ENCODE measurements at places on chromosomes 1 and 21. TPM values are rescaled to one million over a fixed set of nuclear protein-coding genes. Genes with fewer than 3 reads are reported as not detected.

CBR3 gene
- 3.5 TPM for total RNA-seq

GRCh38 chr1:41709873-41710272 lies 208.8 kb downstream of the HIVEP3 start:
- no peaks in the 10 kb centered on the region for H3K4me1 ChIP-seq
- H3K36me3 ChIP-seq: no peaks in the 10 kb centered on the region
- no peaks in the 10 kb centered on the region for H3K27me3 ChIP-seq
- H3K27ac ChIP-seq: no peak overlapping the region

TCHH gene
- 0.05 TPM for total RNA-seq

ASB17 gene
- total RNA-seq: not detected

- no peak overlapping the region for H3K27ac ChIP-seq
- H3K36me3 ChIP-seq: no peaks in the 10 kb centered on the region
- no peaks in the 10 kb centered on the region for H3K27me3 ChIP-seq
- no peak for DNase-seq
These were observed 21.7 kb downstream of the INTS7 start for GRCh38 chr1:212013672-212014071.

DNA sequence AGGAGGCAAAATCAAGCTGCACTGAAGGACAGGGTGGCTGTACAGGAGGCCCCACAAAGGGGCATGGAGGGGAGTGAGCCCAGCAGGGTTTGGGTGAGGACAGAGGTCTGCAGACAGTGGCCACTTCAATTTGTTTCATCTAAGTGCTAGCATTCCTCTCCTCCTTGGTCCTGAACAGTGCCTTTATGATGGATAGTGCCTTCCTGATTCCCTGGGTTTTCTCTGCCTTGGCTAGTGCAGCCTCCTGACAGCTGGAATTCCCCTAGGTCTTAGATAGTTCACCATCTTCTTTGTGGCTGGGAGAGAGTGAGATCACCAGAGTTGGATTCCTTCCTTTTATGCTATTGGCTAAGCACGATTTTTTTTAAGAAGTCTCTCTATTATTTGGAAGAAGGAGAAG lies 3.8 kb upstream of the HPCAL4 start:
- no peaks in the 10 kb centered on the region for H3K36me3 ChIP-seq
- H3K27me3 ChIP-seq: no peaks in the 10 kb centered on the region
- H3K27ac ChIP-seq: no peak overlapping the region
- H3K4me1 ChIP-seq: peaks cover 6% of the 10 kb centered on the region
- no peak for DNase-seq
- no peak overlapping the region for H3K4me3 ChIP-seq

LAX1 gene
- total RNA-seq: 0.48 TPM

- peak overlapping the region; percentile 57 for H3K27ac ChIP-seq
- H3K4me1 ChIP-seq: peaks cover 13% of the 10 kb centered on the region
- peak overlapping the region; percentile 20 for H3K4me3 ChIP-seq
- H3K27me3 ChIP-seq: no peaks in the 10 kb centered on the region
- H3K36me3 ChIP-seq: no peaks in the 10 kb centered on the region
- peak; percentile 78 for DNase-seq
These were observed 10.8 kb downstream of the SLC37A1 start for GRCh38 chr21:42524341-42525028.

GRCh38 chr1:78607944-78608343 lies 12.3 kb upstream of the IFI44L start:
- H3K4me1 ChIP-seq: no peaks in the 10 kb centered on the region
- no peak for DNase-seq
- H3K27me3 ChIP-seq: no peaks in the 10 kb centered on the region
- no peak overlapping the region for H3K27ac ChIP-seq
- H3K4me3 ChIP-seq: no peak overlapping the region

GRCh38 chr21:46220275-46220810 lies 8.2 kb downstream of the LSS start:
- no peaks in the 10 kb centered on the region for H3K27me3 ChIP-seq
- no peak overlapping the region for H3K4me3 ChIP-seq
- no peaks in the 10 kb centered on the region for H3K36me3 ChIP-seq
- no peaks in the 10 kb centered on the region for H3K4me1 ChIP-seq
- no peak overlapping the region for H3K27ac ChIP-seq

DNA sequence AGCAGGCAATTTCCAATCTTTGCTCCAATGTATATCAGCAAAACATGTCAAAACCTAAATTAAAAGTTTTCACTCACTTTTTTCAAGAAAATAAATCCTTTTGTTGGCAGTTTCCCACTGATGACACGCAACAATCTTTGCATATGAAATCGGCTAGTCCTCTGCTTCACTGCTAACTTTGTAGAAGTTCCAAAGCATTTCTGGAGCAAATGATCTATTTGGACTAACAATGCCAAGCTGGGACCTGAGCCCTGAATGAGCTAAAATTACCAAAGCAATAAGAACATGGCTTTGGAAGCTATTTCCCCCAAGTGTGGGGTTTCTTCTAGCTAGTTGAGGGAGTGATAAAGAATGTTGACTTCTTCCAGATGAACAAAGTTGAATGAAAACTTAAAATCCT lies 5.1 kb downstream of the BEND5 start:
- H3K27ac ChIP-seq: no peak overlapping the region
- H3K4me1 ChIP-seq: peaks cover 7% of the 10 kb centered on the region
- H3K4me3 ChIP-seq: no peak overlapping the region
- no peak for DNase-seq
- H3K27me3 ChIP-seq: no peaks in the 10 kb centered on the region

GRCh38 chr1:94617134-94617805 lies 75.7 kb upstream of the F3 start:
- H3K4me3 ChIP-seq: no peak overlapping the region
- H3K27me3 ChIP-seq: no peaks in the 10 kb centered on the region
- H3K27ac ChIP-seq: no peak overlapping the region
- no peaks in the 10 kb centered on the region for H3K36me3 ChIP-seq

MYBPH gene
- total RNA-seq: not detected

DNA sequence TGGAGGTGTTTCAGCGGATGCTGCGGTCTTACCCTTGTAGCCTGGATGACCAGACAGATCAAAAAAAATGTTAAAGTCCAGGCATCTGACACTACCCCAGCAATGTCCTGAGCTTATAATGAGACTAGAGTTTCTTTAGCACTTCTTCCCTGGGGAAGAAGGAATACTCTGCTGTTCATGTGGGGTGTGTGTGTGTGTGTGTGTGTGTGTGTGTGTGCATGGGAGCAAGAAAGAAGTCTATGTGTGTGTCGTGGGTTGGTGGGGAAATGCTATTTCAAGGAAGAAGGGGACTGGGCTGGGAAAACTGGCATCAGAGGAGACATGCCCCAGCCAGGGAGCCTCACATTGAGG lies 3.0 kb upstream of the RASSF5 start:
- peaks cover 5% of the 10 kb centered on the region for H3K4me1 ChIP-seq
- no peak overlapping the region for H3K27ac ChIP-seq
- no peaks in the 10 kb centered on the region for H3K36me3 ChIP-seq

DNA sequence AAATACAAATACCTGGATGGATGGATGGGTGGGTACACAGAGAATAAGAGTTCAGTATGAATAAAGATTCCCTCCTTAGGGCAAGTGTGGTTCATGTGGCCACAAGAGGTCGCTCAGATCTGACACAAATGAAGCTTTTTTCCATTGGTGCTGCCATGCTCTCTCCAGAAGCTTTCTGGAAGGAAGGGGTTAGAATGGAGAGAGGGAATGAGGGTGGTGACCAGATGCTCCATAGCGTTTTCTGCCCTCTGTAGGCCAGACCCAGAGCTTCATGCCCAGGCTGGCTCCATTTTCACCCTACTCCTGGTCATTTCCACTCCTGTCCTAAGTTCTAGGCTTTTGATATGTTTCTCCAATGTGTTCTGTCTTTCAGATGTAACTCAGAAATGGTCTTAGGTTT lies 3.3 kb upstream of the FCRL6 start:
- H3K36me3 ChIP-seq: no peaks in the 10 kb centered on the region
- no peak overlapping the region for H3K4me3 ChIP-seq
- no peak overlapping the region for H3K27ac ChIP-seq
- H3K27me3 ChIP-seq: no peaks in the 10 kb centered on the region
- peaks cover under 1% of the 10 kb centered on the region for H3K4me1 ChIP-seq

GRCh38 chr1:201954263-201955008 lies 867 bp upstream of the TIMM17A start:
- peaks cover 4% of the 10 kb centered on the region for H3K4me1 ChIP-seq
- no peaks in the 10 kb centered on the region for H3K27me3 ChIP-seq
- no peaks in the 10 kb centered on the region for H3K36me3 ChIP-seq
- H3K27ac ChIP-seq: peak overlapping the region; percentile 79
- peak overlapping the region; percentile 73 for H3K4me3 ChIP-seq
- DNase-seq: no peak

GRCh38 chr21:39669976-39670661 lies 57.4 kb downstream of the B3GALT5 start:
- H3K4me3 ChIP-seq: no peak overlapping the region
- H3K27ac ChIP-seq: no peak overlapping the region
- DNase-seq: no peak
- no peaks in the 10 kb centered on the region for H3K36me3 ChIP-seq

SMYD2 gene
- total RNA-seq: 16.9 TPM

GRCh38 chr1:8016210-8016894 lies 9.8 kb downstream of the ERRFI1 start:
- no peak overlapping the region for H3K4me3 ChIP-seq
- no peaks in the 10 kb centered on the region for H3K36me3 ChIP-seq
- peaks cover 16% of the 10 kb centered on the region for H3K4me1 ChIP-seq
- no peak for DNase-seq
- peak overlapping the region; percentile 1 for H3K27ac ChIP-seq

SH2D5 gene
- not detected for total RNA-seq

DNA sequence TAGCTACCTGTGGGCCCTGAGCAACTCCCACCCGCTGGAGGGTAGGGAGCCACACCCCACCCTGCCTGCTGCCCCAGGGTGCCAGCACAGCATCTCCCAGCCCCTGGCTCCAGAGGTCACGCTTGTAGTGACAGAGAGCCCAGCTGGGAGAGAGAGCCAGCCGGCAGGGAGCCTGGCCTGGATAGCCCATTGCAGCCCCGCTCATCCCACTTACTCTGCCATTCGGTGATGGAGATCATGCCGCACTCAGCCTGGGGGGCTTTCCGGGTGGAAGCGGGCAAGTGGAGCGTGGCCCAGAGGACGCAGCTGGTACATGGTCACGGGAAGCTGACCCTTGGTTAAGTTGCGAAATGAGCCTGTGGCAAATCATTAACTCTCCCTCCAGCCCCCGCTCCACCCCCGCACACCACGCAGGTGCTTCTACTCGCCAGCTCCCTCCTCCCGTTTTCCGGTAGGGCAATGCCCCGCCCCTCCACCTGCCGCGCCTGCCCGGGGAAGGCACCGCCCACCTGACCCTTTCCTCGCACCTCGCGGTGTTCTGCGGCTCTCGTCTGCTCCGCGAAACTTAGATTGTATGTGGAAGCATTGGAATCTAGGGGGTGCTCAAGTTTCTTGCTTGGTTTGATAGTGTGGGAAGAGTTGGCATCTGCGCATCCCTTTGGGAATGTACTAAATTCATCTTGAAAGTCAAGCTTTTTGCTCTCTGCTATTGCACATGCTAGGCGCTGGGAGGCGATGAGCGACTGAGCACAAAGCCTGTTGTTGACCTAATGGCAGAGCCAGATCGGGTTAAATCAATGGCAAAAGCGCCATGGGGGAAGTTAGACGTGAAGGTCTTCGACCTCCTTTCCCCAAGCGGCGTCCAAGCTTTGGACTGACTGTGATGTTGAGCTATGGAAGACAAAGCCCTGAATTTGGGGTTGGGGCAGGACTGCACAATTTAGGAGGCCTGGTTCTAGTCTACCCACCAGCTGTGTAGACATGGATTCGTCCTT lies at the start of gene GOLT1A:
TSS of gene GOLT1A (minus strand) at position 321 of the 995 bp plus-strand sequence. CDS start at position 239, 82 bp downstream.
- H3K4me1 ChIP-seq: no peaks in the 10 kb centered on the region
- no peaks in the 10 kb centered on the region for H3K36me3 ChIP-seq
- H3K4me3 ChIP-seq: peak within 1 kb of the TSS; percentile 12
- H3K27me3 ChIP-seq: no peaks in the 10 kb centered on the region
- no peak within 1 kb of the TSS for H3K27ac ChIP-seq

Data from ovary (tissue), 10 donors.